ENCODE measurements at places on chromosomes 3 and 15.

- peak; percentile 43 for DNase-seq
These were observed 16.8 kb downstream of the RPUSD3 start for GRCh38 chr3:9826815-9827573.

DNA sequence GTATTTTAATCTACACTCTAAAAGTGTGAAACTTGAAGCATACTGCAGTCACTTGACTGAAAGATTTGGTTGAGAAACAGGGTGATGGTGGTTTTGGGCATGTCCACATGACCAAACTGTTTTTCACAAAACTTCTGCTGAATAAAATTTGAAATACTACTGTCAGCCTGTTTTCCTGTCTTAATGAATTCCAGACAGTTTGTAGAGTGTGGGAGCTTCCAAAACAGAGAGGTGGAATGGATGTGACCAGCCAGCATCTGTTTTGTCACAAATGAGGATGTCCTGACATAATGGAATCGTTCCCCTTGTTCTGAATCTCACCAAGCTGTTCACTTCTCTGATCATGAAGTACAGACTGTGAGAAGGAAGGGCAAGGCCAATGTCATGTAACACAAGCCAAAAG lies 11.8 kb downstream of the MITF start:
- DNase-seq: no peak

- no peak for DNase-seq
These were observed 91.0 kb downstream of the LRTM1 start for GRCh38 chr3:54836871-54837270.

DNA sequence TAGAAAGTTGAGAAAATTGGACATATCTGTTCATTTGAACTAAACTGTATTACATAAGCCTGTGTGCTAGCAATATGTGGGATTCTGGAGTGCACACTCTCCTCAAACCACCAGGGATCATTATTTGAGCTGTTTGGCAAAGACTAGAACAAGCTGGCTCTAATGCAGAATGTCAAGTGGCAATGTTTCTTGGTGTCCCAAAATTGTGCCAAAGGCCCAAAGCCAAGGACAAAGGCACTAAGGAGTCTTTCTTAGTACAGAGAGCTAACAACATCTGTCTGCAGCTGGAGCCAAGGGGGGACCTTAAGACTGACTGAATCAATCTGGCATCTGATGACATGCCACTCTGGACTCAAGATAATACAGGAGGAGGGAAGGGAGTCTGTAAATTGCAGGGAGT lies 76.7 kb upstream of the STRIT1 start:
- DNase-seq: no peak

GRCh38 chr15:51281368-51281967 lies 56.9 kb downstream of the CYP19A1 start:
- DNase-seq: no peak
